IMR-90 (cell line): ENCODE measurements at places on chromosomes 7 and 10.

DNA sequence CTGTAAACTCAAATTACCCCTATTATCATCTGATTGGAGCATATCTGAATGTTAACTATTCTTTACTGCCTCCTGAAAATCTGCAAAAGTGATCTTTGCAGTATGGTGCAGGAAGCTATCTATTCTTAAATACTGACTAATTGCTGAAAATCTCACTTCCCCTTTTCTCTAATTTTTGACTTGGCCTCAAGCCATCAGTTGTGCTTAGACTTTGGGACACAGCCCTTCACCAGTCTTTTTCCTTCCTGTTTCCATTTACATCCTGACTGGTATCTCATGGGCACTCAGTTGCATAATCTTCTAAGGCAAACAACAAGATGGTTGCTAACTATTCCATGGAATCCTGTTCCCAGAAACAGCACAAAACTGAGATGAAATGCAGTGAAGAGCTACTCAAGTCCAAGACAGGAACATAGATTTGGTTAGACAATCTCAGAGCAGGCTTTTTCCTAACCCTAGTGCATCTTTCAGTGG lies 228.5 kb downstream of the SORCS1 start:
- no peaks in the 10 kb centered on the region for H3K27me3 ChIP-seq
- no peak overlapping the region for H3K4me3 ChIP-seq
- H3K27ac ChIP-seq, result no peak overlapping the region
- DNase-seq, result no peak

- H3K4me3 ChIP-seq, result no peak overlapping the region
- H3K27me3 ChIP-seq, result peaks cover 7% of the 10 kb centered on the region
- no peaks in the 10 kb centered on the region for H3K36me3 ChIP-seq
- no peak for DNase-seq
- peaks cover 3% of the 10 kb centered on the region; the same call in 1 of the 2 replicates for H3K4me1 ChIP-seq
- H3K27ac ChIP-seq, result no peak overlapping the region
Measured at GRCh38 chr10:78320506-78320905, 286.8 kb downstream of the RPS24 start.

GRCh38 chr7:126026421-126027088 lies 1096.9 kb upstream of the POT1 start:
- H3K27ac ChIP-seq, result no peak overlapping the region
- H3K36me3 ChIP-seq, result no peaks in the 10 kb centered on the region
- H3K4me3 ChIP-seq, result no peak overlapping the region
- H3K27me3 ChIP-seq, result no peaks in the 10 kb centered on the region

DNA sequence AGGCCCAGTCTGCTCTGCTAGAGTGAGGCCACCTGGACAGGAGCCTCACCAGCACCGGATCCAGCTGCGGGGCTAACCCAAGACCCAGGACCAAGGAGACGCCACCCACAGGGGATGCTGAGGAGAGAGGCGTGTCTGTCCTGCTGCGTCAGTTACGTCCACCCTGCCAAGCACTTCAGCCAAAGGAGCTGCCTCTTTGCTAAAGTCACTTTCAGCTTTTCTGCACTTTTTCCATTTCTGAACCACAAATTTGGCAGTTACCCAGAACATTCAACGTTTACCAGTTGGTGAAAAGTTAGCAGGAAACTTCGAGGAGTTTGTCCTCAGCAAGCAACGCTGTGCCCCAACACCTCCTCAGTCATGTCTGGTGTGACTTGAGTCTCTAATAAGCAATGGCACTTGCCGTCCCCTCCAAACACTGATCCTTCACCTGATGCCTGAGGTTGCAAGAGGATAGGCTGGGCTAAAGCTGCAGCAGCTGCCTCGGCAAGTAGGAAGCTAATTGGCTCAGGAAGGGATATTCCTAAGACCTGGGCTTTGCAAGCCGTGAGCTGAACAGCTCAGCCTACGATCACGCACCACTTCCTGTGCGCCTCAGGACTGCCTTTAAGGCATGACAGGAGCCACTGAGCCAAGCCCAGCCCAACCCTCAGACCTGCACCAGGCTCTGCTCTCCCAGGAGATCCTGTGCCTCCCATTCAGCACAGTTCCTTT lies 40.1 kb downstream of the KCNH2 start:
- peak; percentile 58 for DNase-seq
- H3K36me3 ChIP-seq, result no peaks in the 10 kb centered on the region
- no peaks in the 10 kb centered on the region; the same call in 1 of the 2 replicates for H3K27me3 ChIP-seq
- no peak overlapping the region for H3K4me3 ChIP-seq
- peaks cover 5% of the 10 kb centered on the region; the same call in 1 of the 2 replicates for H3K4me1 ChIP-seq

DNA sequence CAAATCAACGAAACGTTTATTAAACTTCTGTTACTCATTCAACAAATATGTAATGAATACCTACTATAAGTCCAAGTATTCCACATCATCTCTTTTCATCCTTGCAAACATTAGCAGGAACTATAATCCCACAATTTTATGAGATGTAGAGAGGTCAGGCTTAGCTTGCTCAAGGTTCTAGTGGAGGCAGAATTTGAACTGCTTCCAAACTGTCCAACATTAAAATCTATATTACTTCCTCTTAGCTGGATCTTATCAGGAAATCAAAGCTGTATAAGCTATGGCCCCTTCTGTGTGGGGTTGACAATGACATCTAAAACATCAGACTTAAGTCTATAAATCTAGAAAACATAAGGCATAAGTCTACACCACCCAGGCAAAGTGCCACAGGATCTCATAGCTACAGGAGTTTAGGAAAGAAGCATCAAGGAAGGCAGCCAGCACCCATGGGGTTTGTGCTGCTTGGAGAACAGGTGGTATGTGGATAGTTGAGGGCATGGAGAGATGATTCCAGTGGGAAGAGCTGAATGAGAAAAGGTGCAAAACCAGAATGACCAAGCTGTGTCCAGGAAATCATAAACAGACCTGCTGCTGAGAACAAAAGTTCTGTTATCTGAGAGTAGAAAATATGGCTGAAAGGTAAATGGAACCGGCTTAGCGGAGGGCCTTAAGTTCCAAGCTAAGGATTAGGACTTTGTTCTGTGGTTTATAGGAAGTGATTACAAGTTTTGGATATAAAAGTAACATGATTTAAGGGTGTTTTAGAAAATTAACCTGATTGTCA lies 34.5 kb downstream of the PAPSS2 start:
- H3K36me3 ChIP-seq, result no peaks in the 10 kb centered on the region
- DNase-seq, result peak; percentile 55
- no peak overlapping the region for H3K4me3 ChIP-seq
- H3K4me1 ChIP-seq, result peaks cover 8% of the 10 kb centered on the region

GRCh38 chr10:122113945-122114747 lies 125.2 kb downstream of the TACC2 start:
- H3K4me1 ChIP-seq, result peaks cover 10% of the 10 kb centered on the region
- no peaks in the 10 kb centered on the region for H3K36me3 ChIP-seq
- H3K27ac ChIP-seq, result peak overlapping the region; percentile 65
- H3K27me3 ChIP-seq, result no peaks in the 10 kb centered on the region

DNA sequence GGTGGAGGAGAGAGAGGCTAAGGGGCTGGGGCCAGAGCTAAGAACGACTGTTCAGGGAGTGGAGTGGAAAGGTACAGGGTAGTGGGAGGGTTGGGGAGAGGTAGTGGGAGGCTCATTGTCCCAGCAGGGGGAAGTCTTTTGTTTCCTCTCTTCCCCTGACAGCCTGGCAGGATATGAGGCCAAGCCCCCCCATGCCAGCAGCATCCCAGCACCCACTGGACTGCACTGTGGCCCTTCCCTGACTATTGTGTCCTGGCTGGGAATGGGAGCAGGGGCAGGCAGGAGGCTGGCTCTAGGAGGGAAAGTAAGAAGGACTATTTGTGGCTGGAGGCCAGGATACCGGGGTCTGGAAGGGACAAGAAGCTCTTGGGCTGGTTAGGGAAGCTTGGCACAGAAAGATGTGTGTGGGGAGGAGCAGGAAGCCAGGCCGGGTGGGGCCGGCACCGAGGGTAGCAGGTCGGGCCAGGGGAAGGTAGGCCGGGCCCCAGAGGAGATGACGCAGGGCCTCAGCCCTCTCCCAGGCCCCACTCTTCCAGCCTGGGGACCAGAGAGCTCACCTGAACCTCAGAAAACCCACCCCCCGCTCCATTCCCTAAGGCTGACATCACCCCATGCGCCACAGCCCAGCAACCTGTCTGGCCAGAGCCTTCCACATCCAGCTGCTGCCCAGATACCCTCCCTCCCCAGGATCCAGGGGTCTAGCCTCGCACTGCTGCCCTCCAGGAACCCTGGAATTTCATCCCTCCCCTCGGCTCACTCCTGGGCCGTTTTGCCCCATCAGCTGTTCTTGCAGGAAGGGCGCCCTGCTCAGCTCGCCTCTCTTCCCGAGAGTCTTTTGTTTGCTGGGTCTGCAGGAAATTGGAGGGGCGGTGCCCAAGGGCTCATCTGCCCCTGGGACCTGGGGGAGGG lies 8.8 kb upstream of the EPHB4 start:
- no peak for DNase-seq
- H3K4me1 ChIP-seq, result no peaks in the 10 kb centered on the region
- no peaks in the 10 kb centered on the region for H3K27me3 ChIP-seq
- H3K36me3 ChIP-seq, result no peaks in the 10 kb centered on the region
- H3K4me3 ChIP-seq, result no peak overlapping the region

DNA sequence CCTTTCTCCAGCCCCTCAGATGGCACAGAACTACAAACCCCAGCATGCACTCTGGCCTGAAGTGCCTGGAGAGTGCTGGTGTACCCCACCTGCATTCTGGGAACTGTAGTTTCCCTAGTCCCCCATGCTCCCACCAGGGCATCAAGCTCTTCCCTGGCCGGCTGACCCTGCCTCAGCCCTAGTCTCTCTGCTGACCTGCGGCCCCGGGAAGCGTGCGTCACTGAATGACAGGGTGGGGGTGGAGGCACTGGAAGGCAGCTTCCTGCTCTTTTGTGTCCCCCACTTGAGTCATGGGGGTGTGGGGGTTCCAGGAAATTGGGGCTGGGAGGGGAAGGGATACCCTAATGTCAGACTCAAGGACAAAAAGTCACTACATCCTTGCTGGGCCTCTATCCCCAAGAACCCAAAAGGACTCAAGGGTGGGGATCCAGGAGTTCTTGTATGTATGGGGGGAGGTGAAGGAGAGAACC lies 2.1 kb downstream of the NOS3 start:
- peaks cover 5% of the 10 kb centered on the region; the same call in 1 of the 2 replicates for H3K27me3 ChIP-seq
- H3K27ac ChIP-seq, result no peak overlapping the region
- no peak overlapping the region for H3K4me3 ChIP-seq
- no peaks in the 10 kb centered on the region for H3K36me3 ChIP-seq

GRCh38 chr7:72069263-72069662 lies 342.9 kb downstream of the CALN1 start:
- no peak overlapping the region for H3K4me3 ChIP-seq
- no peak overlapping the region for H3K27ac ChIP-seq
- no peak for DNase-seq
- H3K27me3 ChIP-seq, result no peaks in the 10 kb centered on the region
- H3K36me3 ChIP-seq, result no peaks in the 10 kb centered on the region
- H3K4me1 ChIP-seq, result no peaks in the 10 kb centered on the region

DNA sequence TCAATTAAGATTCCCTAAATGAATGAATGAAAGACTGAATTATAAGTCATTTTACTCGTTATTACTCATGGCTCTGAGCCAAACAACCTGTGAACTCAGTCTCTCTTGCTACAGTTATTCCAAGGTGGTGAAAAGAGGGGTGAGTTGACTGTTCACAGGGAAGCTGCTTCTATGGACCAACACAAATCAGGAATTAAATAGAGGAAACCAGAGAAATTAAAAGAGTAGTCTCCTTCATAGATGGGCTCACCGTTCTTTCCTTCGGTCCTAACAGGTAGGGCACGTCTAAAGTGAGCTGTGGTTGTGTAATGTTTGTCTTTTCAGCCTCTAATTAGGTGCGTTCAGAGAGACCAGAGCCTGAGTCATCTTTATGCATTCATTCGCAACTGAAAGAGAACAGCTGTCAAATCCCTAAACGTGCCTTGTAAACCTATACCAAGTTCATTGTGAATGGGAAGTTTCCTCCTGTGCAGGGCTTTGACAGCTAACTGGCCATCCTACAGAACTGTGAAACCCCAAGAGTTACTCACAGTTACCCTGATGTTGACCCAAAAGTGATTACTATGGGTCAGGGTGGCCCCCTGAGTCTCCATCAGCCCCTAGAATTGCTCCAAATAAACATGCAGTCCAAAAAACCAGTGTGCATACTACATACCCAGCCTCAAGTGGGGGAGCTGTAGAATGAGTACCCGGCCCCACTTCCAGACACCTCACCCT lies 18.2 kb upstream of the C10orf53 start:
- no peaks in the 10 kb centered on the region for H3K4me1 ChIP-seq
- H3K4me3 ChIP-seq, result no peak overlapping the region
- no peak overlapping the region for H3K27ac ChIP-seq
- no peak for DNase-seq
- no peaks in the 10 kb centered on the region for H3K36me3 ChIP-seq

DNA sequence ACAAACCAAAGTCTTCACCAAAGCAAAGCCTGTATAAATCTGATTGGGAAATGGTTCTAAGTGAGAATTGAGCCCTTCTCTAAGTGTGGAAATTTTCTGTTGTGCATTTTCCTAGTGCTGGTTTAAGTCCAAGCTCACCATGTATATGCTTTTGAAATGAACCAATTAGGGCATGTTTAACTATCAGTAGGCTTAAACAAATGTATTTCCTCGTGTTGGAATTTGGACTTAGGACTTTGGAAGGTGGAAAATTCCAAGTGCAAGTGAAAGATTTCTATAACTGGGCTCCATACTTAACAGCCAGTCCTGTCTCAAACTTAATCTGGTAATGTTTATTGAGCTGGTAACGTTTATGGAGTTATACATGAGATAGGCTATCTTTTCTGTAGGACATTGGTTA lies 28.5 kb downstream of the CCNY start:
- no peak overlapping the region for H3K27ac ChIP-seq
- H3K4me3 ChIP-seq, result no peak overlapping the region
- no peak for DNase-seq

- no peak overlapping the region for H3K4me3 ChIP-seq
- no peaks in the 10 kb centered on the region for H3K36me3 ChIP-seq
- no peaks in the 10 kb centered on the region for H3K27me3 ChIP-seq
- peak; percentile 44 for DNase-seq
- H3K4me1 ChIP-seq, result no peaks in the 10 kb centered on the region
- H3K27ac ChIP-seq, result no peak overlapping the region
Measured at GRCh38 chr7:138608275-138608674, 92.9 kb downstream of the SVOPL start.

GRCh38 chr7:75629044-75629443 lies 109.7 kb downstream of the HIP1 start:
- peaks cover 2% of the 10 kb centered on the region; the same call in 1 of the 2 replicates for H3K36me3 ChIP-seq
- DNase-seq, result no peak
- no peaks in the 10 kb centered on the region for H3K27me3 ChIP-seq
- no peaks in the 10 kb centered on the region for H3K4me1 ChIP-seq
- H3K27ac ChIP-seq, result no peak overlapping the region

DNA sequence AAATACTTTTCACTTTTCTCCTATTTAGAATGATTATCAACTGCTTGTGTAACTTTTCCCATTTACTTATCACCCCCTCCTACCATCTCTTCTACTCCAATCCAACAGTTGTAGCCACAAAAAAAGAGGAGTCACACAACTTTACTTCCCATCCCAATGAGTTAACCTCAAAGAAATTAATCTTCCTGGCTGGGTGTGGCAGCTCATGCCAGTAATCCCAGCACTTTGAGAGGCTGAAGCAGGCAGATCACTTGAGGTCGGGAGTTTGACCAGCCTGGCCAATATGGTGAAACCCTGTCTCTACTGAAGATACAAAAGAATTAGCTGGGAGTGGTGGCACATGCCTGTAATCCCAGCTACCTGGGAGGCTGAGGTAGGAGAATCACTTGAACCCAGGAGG lies 19.9 kb downstream of the SYPL1 start:
- peaks cover 12% of the 10 kb centered on the region for H3K36me3 ChIP-seq
- DNase-seq, result no peak
- H3K4me1 ChIP-seq, result no peaks in the 10 kb centered on the region
- no peak overlapping the region for H3K27ac ChIP-seq

GRCh38 chr7:44216019-44216418 lies 15.2 kb downstream of the YKT6 start:
- peaks cover 28% of the 10 kb centered on the region for H3K36me3 ChIP-seq
- H3K27ac ChIP-seq, result no peak overlapping the region
